ENCODE measurements at places on chromosomes 16 and 17. TPM values are rescaled to one million over a fixed set of nuclear protein-coding genes. Genes with fewer than 3 reads are reported as not detected.

The PTX4 gene
- not detected for total RNA-seq

The PRSS21 gene
- total RNA-seq: not detected

The EVPLL gene
- total RNA-seq: not detected

The CNGB1 gene
- total RNA-seq: 0.06 TPM

The MFAP4 gene
- total RNA-seq: not detected

The RAC3 gene
- 37.7 TPM for total RNA-seq

The TNFRSF12A gene
- 495 TPM for total RNA-seq

The STH gene
- total RNA-seq: not detected

The CCL4 gene
- 0.29 TPM for total RNA-seq

The CBX4 gene
- 27.3 TPM for total RNA-seq

The TAT gene
- not detected for total RNA-seq

The WNT3 gene
- total RNA-seq: 4.2 TPM

The TNS4 gene
- total RNA-seq: 271 TPM

The OTOP2 gene
- total RNA-seq: 0.09 TPM

The PRSS22 gene
- 0.62 TPM for total RNA-seq

The DNAAF8 gene
- 0.94 TPM for total RNA-seq

The SGCA gene
- 0.54 TPM for total RNA-seq

The SEPTIN1 gene
- total RNA-seq: 2.8 TPM

The KRT40 gene
- total RNA-seq: not detected

The GLIS2 gene
- 24.1 TPM for total RNA-seq

The AXIN1 gene
- 25.9 TPM for total RNA-seq

The LRRC36 gene
- total RNA-seq: not detected

The KRTAP3-1 gene
- total RNA-seq: not detected

The GABARAPL2 gene
- total RNA-seq: 79.2 TPM

The SLC25A11 gene
- 45.9 TPM for total RNA-seq

The VAT1 gene
- 244 TPM for total RNA-seq

The COTL1 gene
- total RNA-seq: 402 TPM

The KRTAP2-2 gene
- not detected for total RNA-seq

The EXOC3L1 gene
- total RNA-seq: 0.05 TPM

The PIRT gene
- total RNA-seq: not detected
